ENCODE measurements at places on chromosomes 2 and 18.
A peak's percentile ranks its signal among the peaks of the same experiment; 100 is the strongest.

DNA sequence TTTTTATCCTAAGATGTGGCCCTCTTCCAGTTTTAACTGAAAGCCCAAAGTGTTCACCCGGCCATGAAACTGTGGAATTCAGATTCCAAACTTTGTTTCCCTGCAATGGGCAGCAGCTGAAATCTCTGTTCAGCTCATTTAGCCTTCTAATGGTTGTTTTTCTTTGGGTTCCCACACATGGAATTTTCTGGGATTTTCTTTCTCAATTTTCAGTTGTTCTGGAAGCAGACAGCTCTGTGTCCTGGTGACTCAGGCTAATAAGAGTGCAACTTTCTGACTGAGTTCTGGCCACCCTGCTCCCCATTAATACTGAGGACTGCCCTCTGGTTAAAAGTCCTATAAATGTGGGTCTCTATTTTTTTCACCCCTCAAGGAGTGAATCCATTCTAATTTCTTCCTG, 78.5 kb downstream of the PMS1 start:
- DNase-seq: no peak

DNA sequence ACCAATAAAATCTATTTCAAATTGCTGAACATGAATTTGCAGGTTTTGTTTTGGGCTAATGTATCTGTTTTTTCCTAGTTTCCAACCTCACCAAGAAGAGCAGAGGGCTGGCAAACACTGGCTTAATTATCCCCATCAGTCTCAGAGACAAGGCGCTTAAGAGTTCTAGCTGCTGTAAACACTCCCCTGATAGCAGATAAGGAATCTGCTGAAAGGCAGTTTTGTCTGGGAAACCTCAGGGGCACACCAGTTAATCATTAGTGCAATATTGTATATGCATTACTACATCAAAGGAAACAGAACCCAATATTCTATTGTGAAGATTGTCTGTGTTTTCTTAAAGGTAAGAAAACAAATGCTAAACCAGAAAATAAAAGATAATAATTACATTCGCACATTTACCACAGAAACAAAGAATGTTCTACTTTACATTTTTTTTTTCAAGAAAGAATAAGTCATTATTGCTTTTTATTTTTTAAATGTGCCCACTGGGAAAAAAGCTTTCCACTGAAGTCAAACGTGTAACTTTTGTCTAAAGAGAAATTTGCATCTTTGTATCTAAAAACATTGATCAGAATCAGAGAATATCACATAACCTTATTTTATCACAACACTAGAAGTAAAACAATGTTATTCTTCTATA, 179.1 kb downstream of the ERBB4 start:
- DNase-seq: no peak

- DNase-seq: no peak
Measured at GRCh38 chr2:209523041-209523740, 99.3 kb downstream of the MAP2 start.

DNA sequence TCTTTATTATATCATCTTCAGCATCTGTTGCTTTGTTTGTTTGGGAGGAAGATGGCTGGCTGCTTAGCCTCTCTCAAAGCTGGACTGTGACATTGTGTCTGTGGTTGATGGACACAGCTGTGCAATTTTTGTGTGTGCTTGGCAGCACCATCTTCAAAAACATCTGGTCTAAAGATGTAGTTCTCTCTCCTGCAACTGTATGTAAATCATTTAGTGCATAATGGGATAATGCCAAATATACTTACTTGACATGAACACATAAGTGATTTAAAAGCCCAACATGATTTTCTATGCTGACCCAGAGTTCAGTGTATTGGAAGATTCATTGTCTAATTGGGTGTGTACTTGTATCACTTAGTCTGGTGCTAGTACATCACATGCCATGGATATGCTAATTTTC, 112.2 kb downstream of the MAP4K4 start:
- DNase-seq: no peak

- no peak for DNase-seq
Measured at GRCh38 chr2:238155051-238155760, 3.6 kb upstream of the ERFE start.

GRCh38 chr18:74065366-74065765, 82.3 kb downstream of the FBXO15 start:
- no peak for DNase-seq

DNA sequence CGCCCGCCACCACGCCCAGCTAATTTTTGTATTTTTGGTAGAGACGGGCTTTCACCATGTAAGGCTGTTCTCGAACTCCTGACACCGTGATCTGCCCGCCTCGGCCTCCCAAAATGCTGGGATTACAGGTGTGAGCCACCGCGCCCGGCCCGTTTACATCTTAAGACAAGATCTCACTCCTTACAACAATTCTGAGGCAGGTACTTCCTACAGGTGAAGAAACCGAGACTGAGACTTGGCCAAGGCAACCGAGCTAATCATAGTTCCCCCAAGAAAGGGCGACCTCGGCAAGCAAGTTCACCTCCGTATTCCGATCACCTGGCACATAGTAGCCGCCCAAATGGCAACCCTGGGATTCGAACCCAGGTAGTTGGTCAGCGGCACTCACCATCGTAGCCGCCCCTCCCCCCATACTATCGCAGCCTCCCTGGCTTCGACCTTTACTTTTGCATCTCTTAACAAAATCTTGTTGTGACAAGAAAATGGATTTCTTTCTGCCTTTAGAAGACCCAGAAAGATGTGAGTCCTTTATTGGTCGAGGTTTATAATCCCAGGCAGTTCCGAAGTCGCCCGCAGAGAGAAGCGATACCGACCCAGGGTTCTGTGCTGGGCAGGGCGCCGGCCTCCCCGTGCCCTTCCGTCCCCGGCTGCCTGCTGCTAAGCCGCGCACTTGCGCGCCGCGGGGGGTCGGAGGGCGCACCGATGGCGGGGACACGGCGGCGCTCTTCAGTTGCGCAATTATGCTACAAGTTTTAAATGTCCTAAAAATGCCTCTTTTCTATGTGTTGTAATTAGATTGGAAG, 1.1 kb upstream of the FZD5 start:
- DNase-seq: peak; percentile 31

DNA sequence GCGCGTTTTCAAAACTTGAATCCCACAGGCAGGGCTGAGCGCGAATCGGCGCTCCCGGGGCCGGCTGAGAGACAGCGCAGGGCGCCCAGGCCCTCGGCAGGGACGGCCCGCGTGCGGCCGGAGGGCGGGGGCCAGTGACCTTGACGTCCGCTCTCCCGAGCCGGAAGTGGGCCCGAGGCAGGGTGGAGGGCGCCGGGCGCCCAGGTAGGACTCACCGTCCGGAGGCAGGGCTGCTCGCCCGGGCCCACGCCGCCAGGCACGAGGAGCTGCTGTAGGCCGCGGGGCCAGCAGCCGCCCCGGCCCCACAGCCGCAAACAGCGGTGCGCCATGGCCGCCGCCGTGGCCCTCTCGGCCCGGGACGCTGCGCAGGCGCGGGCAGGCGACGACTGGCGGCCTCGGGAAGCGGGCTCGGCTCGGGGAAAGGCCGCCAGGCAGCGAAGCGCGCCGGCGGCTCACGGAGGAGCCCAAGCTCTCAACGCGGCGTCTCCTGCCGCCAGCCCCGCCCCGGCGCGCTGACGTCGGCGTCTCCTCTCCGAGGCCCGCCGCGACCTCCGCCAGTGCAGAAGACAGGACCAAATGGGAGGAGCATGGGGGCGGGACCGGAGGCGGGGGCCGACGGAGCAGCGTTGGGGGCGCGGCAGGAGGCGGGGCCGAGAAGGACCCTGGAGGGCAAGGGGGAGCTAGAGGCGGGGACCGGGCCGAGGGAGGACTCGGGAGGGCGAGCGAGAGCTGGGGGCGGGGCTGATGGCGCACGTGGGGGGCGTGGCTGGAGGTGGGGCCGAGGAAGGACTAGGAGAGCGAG, at the start of gene AFG3L2:
Gene AFG3L2, minus strand, starts transcription at position 474 of the 802 bp plus-strand sequence. Its CDS starts 145 bp downstream, at position 329.
- DNase-seq: peak; percentile 100

GRCh38 chr2:45862843-45863242, 211.4 kb downstream of the PRKCE start:
- no peak for DNase-seq

GRCh38 chr2:96413323-96413722, 77.8 kb downstream of the NCAPH start:
- DNase-seq: peak; percentile 57

DNA sequence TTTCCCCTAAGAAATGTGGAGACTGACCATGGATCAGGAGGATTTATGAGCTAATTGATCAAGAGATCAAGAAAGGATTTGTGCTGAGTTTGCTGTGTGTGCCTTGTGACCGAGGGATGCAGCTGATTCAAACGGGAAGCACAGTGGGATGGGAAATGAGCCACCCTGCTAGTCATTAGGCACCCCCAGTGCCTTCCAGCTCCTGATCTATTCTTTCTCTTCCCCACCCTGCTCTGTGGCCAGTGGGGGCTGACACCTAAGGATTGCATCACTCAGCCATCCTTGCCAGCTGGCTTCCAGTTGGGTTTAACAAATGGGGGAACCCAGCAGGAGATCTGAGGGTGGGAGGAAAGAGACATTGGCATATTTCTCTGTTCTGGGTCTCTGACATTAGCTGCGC, 132.2 kb upstream of the CXCR4 start:
- no peak for DNase-seq

DNA sequence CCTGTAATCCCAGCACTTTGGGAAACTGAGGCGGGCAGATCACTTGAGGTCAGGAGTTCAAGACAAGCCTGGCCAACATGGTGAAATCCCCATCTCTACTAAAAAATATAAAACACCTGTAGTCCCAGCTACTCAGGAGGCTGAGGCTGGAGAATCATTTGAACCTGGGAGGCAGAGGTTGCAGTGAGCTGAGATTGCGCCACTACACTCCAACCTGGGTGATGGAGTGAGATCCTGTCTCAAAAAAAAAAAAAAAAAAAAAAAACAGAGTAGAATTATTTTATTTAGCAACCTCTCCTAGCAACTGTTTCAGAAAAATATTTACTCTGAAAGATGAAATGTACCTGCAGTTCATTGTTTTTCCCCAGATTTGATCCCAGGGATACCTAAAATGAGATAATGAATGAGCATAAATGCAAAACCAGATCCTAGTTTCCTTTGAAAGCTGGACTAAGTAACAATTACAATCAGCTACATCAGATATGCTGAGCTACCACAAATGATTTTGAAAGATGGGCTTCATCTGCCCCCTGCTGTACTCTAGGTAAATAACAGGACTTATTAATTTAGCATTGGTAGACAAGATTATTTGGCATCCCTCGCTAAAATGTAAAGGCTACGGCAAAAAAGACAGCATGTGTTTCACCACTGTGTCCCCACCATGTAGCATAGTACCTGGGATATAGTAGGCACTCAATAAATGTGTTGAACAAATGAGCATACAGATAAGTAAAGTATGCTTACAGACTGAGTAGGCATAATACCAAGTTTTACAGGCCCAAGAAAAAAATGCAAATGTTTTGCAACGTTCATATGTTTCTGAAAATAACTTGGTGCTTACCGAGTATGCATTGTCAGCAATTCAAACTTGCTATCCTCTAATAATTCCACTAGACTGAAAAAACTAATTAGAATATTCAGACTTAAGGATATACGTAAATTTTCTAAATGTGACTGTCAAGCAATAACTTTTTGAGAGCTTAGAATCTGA, 102.5 kb downstream of the ATL2 start:
- DNase-seq: peak; percentile 44

DNA sequence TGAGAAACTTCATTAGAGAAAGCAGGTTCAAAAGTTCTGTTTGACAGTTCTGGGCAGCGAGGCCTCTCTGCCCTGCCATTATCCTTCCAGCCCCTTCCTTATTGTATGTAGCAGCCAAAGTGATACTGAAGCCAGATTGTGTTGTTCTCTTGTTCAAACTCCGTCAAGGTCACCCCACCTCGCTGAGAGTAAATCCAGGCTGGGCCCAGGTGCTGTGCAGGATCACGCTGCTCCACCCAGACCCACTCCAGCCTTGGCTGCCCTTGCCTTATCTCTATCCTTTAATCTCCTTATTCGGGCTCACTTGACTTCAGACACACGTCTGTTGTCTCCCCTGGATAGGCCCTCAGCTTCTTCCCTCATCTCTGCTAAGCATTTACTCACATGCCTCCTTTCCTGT, 196.1 kb downstream of the CPS1 start:
- no peak for DNase-seq

- DNase-seq: no peak
Measured at GRCh38 chr2:47457268-47457667, 54.3 kb downstream of the MSH2 start.

DNA sequence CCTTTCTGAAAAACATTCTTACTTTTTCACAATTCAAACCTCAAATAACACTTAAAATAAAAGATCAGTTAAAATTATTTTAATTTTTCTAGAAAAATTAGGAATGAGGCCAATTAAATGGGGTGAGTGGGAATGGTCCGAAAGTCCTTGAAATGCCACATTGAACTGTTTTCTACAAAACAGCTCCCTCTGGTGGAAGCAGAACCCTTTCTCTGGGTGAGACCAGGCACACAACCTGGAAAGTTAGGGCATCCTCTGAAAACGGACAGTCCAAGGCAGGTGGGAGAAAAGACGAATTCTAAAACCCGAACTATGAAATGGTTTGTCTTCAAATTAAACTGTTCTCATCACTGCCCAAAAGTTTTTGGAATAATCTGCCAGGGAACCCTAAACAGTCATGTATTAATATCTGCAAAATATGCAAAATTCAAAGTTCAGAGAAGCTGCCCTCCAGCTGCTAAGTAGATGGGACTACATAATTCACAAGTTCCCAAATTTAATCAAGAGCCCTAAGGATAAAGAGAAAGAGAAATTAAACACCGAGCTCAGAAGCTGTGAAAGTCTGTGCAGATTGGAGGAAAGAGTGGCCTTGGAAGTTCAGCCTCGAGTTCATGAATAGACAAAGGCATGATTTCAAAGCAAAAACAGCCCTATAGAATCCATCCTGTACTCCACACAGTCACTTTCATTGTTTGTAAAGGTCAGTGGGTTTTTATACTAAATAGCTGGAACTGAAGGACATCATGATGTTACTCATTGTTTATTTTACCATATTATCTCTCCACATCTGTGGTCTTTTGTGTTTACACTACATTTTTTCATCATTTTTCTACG, 108.3 kb downstream of the PIEZO2 start:
- DNase-seq: no peak

DNA sequence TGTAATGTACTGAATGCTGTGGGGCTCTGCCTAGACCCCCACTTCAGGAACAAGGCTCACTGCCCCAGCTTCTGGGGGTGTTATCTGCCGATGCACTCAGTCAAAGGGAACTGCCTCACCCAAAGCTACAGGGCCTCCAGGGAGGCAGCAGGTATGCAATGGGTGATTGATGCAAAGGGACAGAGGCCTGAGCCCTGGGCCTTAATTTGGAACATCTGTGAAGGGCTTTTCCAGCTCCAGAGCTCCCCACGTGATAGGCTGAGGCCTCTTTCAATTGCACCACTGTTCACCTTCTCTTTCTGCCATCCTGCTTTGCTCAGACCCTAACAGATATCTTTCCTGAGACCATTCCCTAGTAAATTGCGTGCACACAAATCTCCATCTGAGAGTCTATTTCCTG, 131.0 kb downstream of the ATL2 start:
- DNase-seq: no peak

DNA sequence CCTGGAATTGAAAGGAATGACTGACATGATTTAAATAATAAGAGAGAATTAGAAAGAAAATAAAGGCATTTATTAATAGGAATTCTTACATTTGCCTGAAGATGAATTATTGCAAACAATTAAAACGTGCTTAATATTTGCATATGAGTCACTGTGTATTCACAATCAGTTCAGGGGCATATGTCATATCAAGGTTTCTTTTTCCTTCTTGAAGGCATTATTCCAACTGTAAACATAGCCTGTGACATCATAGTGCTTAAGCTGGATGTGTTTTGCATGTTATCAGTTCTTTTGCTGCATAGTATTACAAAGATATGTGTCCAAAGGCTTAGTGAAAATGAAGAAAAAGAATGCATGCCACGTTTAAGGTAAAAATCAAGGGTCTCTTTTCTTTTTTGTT, 80.8 kb downstream of the MEIS1 start:
- DNase-seq: no peak
